ENCODE measurements at places on chromosomes 2 and 18. TPM values are rescaled to one million over a fixed set of nuclear protein-coding genes. Genes with fewer than 3 reads are reported as not detected.

TMEM182 gene
- total RNA-seq, result 6.7 TPM

SERPINB7 gene
- total RNA-seq, result not detected

SCN2A gene
- not detected for total RNA-seq

ANKRD30BL gene
- total RNA-seq, result not detected

CPS1 gene
- total RNA-seq, result 26.4 TPM

PAIP2B gene
- total RNA-seq, result 3.1 TPM

DNA sequence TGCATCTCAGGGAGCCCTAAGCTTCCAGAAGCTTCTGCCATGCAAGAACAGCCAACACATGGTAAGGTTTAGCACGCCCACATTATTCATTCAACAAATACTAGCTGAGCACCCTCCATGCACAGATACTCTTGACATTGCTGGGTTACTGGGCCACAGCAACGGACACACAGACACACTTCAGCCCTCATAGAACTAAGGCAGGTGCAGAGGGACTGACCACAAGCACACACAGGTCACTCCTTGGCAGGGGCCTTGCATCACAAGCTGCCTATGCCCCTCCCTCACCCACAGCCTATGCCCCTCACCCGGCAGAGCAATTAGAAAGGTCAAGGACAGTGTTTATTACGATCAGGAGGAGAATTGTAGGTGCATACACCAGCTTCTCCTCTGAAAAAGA lies 15.8 kb downstream of the SLC14A2 start:
- H3K36me3 ChIP-seq, result no peaks in the 10 kb centered on the region
- no peak for DNase-seq
- no peak overlapping the region for H3K27ac ChIP-seq
- no peak overlapping the region for H3K4me3 ChIP-seq

DNA sequence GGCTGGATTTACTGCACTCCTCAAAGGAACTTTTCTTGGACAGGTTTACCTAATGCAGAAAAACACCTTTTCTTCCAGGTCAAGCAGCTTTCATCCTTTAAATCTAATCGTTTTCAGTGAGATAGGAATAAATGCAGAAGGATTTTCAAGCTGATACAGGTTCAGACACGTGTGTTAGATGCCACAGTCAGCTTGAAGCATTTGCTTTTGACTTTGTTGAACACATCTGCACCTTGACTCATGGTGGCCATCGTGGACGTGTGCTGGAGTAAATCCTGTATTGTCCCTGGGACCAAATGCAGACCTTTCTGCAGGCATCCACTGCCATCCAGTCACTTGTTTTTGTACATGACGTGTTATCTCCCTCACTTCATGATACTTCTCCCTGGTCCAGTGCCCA lies 61.9 kb downstream of the KLHL29 start:
- no peak for DNase-seq
- no peaks in the 10 kb centered on the region for H3K27me3 ChIP-seq
- H3K4me3 ChIP-seq, result no peak overlapping the region
- H3K4me1 ChIP-seq, result peaks cover 17% of the 10 kb centered on the region
- H3K36me3 ChIP-seq, result peaks cover 16% of the 10 kb centered on the region
- no peak overlapping the region for H3K27ac ChIP-seq

DNA sequence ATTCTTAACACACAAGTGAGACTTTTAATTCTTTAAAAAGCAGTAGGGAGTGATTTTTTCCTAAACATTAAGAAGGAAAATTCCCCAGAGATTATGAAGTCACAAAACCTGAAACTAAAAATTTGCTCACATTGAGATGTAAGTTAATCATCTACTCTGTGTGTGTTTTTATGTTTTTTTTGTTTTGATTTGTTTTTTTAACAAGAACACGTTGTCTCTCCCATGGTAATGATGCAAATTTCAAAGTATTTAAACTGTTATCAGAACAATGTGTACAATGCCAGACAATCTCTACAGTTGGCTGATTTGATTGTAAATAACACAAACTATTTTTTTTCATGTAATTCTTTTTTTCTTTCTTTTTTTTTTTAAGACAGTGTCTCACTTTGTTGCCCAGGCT lies 71.5 kb downstream of the COLEC12 start:
- H3K36me3 ChIP-seq, result no peaks in the 10 kb centered on the region
- H3K4me1 ChIP-seq, result no peaks in the 10 kb centered on the region
- no peak for DNase-seq

GRCh38 chr2:95380280-95380679 lies 22.2 kb upstream of the FAHD2A start:
- H3K36me3 ChIP-seq, result no peaks in the 10 kb centered on the region
- no peak overlapping the region for H3K27ac ChIP-seq
- no peak for DNase-seq
- H3K4me3 ChIP-seq, result no peak overlapping the region
- peaks cover 10% of the 10 kb centered on the region for H3K27me3 ChIP-seq
- no peaks in the 10 kb centered on the region for H3K4me1 ChIP-seq

DNA sequence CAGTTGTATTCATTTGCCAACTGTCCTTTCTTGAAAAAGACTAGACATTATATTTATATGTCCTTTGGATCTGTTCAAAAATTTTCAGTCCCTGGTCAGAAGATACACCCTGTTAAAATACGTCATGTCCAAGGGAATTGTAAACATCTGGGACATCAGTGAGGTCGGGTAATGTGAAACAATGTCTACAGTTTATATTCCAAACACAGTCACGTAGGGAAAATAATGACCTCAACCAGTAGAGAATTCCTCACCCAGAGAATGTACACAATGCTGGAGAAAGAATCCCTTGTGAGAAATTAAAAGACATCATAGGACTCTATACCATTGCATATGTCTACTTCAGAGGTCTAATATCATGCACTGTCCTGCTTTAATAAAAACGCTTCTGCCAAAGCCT lies 888.0 kb upstream of the CHAC2 start:
- no peaks in the 10 kb centered on the region for H3K4me1 ChIP-seq
- peaks cover 5% of the 10 kb centered on the region for H3K27me3 ChIP-seq
- H3K4me3 ChIP-seq, result no peak overlapping the region
- DNase-seq, result no peak

- no peaks in the 10 kb centered on the region for H3K4me1 ChIP-seq
- no peak for DNase-seq
- no peaks in the 10 kb centered on the region for H3K36me3 ChIP-seq
- no peak overlapping the region for H3K4me3 ChIP-seq
Observed at GRCh38 chr18:77316008-77316407, 66.4 kb downstream of the GALR1 start.

- no peak overlapping the region for H3K27ac ChIP-seq
- no peak overlapping the region for H3K4me3 ChIP-seq
- H3K4me1 ChIP-seq, result no peaks in the 10 kb centered on the region
Observed at GRCh38 chr18:76981396-76981968, 151.1 kb downstream of the MBP start.

DNA sequence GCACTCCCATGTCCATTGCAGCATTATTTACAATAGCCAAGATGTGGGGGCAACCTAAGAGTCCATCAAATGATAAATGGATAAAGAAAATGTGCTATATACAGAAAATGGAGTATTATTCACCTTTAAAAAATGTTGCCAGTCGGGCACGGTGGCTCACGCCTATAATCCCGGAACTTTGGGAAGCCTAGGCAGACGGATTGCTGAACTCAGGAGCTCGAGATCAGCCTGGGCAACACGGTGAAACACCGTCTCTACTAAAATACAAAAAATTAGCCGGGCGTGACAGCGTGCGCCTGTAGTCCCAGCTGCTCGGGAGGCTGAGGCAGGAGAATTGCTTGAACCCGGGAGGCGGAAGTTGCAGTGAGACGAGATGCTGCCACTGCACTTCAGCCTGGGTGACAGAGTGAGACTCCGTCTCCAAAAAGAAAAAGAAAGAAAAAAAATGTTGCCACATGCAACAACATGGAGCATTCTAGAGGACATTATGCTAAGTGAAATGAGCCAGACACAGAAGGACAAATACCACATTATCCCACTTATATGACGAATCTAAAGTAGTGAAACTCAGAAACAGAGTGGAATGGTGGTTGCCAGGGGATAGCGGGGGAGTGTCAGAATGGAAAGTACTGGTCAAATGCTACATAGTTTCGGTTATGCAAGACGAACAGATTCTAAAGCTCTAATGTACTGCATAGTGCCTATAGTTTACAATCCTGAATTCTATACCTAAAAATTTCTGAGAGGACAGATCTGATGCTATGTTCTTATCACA lies 1385.6 kb upstream of the TMEFF2 start:
- no peaks in the 10 kb centered on the region for H3K4me1 ChIP-seq
- H3K27me3 ChIP-seq, result no peaks in the 10 kb centered on the region
- H3K27ac ChIP-seq, result no peak overlapping the region
- H3K4me3 ChIP-seq, result no peak overlapping the region
- no peak for DNase-seq

DNA sequence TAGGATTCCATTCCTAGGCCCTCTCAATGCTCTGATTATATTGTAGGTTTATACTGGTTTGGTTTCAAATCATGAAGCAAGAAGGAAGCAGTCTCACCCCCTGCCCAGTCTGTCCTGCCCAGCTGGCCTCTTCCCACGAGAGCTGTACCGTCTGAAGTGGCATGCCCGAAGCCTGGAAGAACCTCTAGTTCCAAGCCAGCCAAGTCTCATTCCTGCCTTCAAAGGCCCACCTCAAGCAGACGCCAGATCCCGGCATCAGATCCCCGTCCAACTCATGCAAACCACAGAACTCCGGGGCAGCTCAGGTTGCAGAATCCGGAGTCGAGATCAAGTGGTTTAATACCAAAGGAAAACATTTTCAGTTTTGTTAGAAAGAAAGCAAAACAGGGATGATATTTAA lies 234.4 kb downstream of the LPIN1 start:
- no peak overlapping the region for H3K4me3 ChIP-seq
- H3K27me3 ChIP-seq, result no peaks in the 10 kb centered on the region

GRCh38 chr2:8312861-8313830 lies 368.7 kb upstream of the ID2 start:
- H3K27me3 ChIP-seq, result peaks cover 9% of the 10 kb centered on the region
- no peaks in the 10 kb centered on the region for H3K36me3 ChIP-seq
- no peak for DNase-seq
- no peak overlapping the region for H3K27ac ChIP-seq
- H3K4me1 ChIP-seq, result no peaks in the 10 kb centered on the region

- H3K27me3 ChIP-seq, result no peaks in the 10 kb centered on the region
- peak overlapping the region; percentile 69 for H3K4me3 ChIP-seq
- no peaks in the 10 kb centered on the region for H3K36me3 ChIP-seq
- peaks cover 19% of the 10 kb centered on the region for H3K4me1 ChIP-seq
- DNase-seq, result peak; percentile 83
- H3K27ac ChIP-seq, result peak overlapping the region; percentile 61
Observed at GRCh38 chr2:172427990-172428831, 825 bp downstream of the ITGA6 start.

GRCh38 chr18:24837066-24837465 lies 376.6 kb downstream of the HRH4 start:
- H3K36me3 ChIP-seq, result no peaks in the 10 kb centered on the region
- no peaks in the 10 kb centered on the region for H3K4me1 ChIP-seq
- no peak overlapping the region for H3K27ac ChIP-seq
- DNase-seq, result peak; percentile 16
- H3K4me3 ChIP-seq, result no peak overlapping the region

DNA sequence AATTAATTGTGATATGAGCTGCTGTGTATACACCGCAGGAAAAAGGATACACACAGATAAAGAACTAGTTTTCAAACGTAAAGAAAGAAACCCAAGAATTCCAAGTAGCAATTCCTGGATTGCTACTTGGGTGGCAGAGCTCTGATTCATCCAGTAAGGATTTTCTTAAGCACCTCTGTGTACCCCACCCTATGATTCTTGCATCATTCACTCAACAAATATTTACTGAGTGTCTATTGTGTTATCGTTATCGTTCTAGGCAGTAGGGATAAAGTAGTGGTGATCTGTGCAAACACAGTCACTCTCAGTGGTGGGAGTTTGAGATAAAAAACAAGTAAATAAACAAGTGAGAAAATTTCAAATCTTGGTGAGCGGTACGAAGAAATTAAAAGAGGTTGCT lies 4.9 kb upstream of the TMEM200C start:
- H3K27ac ChIP-seq, result no peak overlapping the region
- H3K27me3 ChIP-seq, result no peaks in the 10 kb centered on the region
- H3K4me3 ChIP-seq, result no peak overlapping the region
- H3K4me1 ChIP-seq, result no peaks in the 10 kb centered on the region

- no peak for DNase-seq
- no peaks in the 10 kb centered on the region for H3K27me3 ChIP-seq
- no peak overlapping the region for H3K4me3 ChIP-seq
- no peaks in the 10 kb centered on the region for H3K4me1 ChIP-seq
- no peaks in the 10 kb centered on the region for H3K36me3 ChIP-seq
Observed at GRCh38 chr18:69691008-69691760, 256.5 kb downstream of the CD226 start.

GRCh38 chr2:42025151-42025582 lies 22.7 kb upstream of the PKDCC start:
- no peaks in the 10 kb centered on the region for H3K27me3 ChIP-seq
- DNase-seq, result peak; percentile 87
- H3K36me3 ChIP-seq, result no peaks in the 10 kb centered on the region

GRCh38 chr18:31555971-31556747 lies 35.5 kb upstream of the TTR start:
- H3K4me1 ChIP-seq, result no peaks in the 10 kb centered on the region
- no peaks in the 10 kb centered on the region for H3K27me3 ChIP-seq
- DNase-seq, result no peak
- no peak overlapping the region for H3K4me3 ChIP-seq

GRCh38 chr2:151264157-151264825 lies 2.6 kb upstream of the RBM43 start:
- no peaks in the 10 kb centered on the region for H3K4me1 ChIP-seq
- DNase-seq, result no peak
- no peak overlapping the region for H3K4me3 ChIP-seq
- no peaks in the 10 kb centered on the region for H3K36me3 ChIP-seq

- no peak for DNase-seq
- no peak overlapping the region for H3K4me3 ChIP-seq
- H3K4me1 ChIP-seq, result peaks cover 13% of the 10 kb centered on the region
Observed at GRCh38 chr2:181348107-181348837, 108.9 kb upstream of the ITGA4 start.

- peak overlapping the region; percentile 43 for H3K27ac ChIP-seq
- no peaks in the 10 kb centered on the region for H3K27me3 ChIP-seq
- peak; percentile 95 for DNase-seq
Observed at GRCh38 chr2:234682492-234683228, 185.8 kb upstream of the ARL4C start.

DNA sequence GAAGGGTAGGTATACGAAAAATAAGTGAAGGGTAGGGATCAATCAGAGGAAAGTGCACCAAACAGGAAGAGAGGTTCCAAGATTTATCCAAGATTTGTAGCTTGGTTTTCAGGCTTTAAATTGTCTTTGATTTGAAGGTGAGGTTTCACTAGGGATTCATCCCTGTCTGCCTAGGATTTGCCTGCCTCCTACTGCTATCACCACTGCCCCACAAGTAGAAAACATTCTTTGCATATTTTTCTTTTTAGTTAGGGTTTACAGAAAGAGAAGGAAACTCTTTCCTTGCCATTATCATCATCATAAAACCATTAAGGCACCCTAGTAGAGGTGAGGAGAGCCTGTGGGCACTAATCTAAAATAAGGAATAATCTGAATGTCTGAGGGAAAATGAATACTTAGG lies 45.8 kb upstream of the TANC1 start:
- H3K4me1 ChIP-seq, result peaks cover 27% of the 10 kb centered on the region
- H3K4me3 ChIP-seq, result no peak overlapping the region
- H3K36me3 ChIP-seq, result no peaks in the 10 kb centered on the region
- DNase-seq, result no peak
- no peak overlapping the region for H3K27ac ChIP-seq

- H3K4me1 ChIP-seq, result peaks cover 11% of the 10 kb centered on the region
- H3K36me3 ChIP-seq, result no peaks in the 10 kb centered on the region
- no peaks in the 10 kb centered on the region for H3K27me3 ChIP-seq
- H3K27ac ChIP-seq, result peak overlapping the region; percentile 90
- no peak for DNase-seq
- peak overlapping the region; percentile 88 for H3K4me3 ChIP-seq
Observed at GRCh38 chr2:9004338-9005204, 1.1 kb upstream of the MBOAT2 start.

- H3K27ac ChIP-seq, result no peak overlapping the region
- DNase-seq, result no peak
- no peaks in the 10 kb centered on the region for H3K36me3 ChIP-seq
- H3K4me3 ChIP-seq, result no peak overlapping the region
- no peaks in the 10 kb centered on the region for H3K27me3 ChIP-seq
Observed at GRCh38 chr2:240789051-240789453, 31.0 kb downstream of the KIF1A start.
